Omental fat pad (tissue), 4 donors: ENCODE measurements at places on chromosomes 12 and 14.

GRCh38 chr12:2820432-2820831, 8.0 kb downstream of the ITFG2 start:
- DNase-seq: no peak

GRCh38 chr14:101369194-101369915, 191.9 kb upstream of the DIO3 start:
- no peak for DNase-seq

DNA sequence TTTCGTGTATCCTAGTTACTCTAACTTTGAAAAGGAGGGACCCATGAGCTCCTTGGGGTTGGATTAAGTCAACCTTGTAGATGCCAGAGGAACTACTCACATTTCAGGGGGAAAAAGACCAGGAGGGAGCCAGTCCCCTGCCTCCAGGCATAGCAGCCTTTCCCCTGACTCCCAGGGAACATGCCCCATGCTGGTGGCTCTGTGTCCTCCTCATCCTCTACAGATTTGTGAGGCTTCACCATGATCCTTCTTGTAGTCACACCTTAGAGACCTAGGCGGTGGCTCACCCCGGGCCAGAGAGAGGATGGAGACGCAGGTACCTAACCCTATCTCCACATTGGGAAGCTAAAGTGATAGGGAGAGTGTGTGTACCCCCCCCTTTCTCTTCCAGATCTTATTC, 16.0 kb upstream of the PPP1R1A start:
- no peak for DNase-seq

- DNase-seq: no peak
Observed at GRCh38 chr14:76063327-76063726, 77.8 kb downstream of the IFT43 start.

DNA sequence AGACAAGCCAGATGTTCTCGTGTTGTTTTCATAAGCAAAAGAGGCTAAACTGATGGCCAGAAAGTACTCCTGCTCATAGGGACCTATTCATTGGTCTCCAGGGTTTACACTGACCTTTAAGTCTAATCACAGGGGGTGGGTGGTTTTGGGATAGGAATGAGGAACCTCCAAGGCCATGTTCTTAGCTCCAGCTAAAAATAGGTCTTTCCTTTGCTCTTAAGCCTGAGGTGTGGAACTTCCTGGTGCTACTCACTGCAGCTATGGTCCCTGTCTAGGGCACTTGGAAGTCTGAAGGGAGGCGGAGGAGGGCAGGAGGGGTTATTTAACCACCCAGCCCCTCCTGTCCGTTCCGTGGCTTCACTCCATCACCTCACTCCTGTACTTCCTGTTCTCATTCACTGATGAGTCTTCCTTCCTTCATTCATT, 18.6 kb downstream of the GPRC5A start:
- no peak for DNase-seq

DNA sequence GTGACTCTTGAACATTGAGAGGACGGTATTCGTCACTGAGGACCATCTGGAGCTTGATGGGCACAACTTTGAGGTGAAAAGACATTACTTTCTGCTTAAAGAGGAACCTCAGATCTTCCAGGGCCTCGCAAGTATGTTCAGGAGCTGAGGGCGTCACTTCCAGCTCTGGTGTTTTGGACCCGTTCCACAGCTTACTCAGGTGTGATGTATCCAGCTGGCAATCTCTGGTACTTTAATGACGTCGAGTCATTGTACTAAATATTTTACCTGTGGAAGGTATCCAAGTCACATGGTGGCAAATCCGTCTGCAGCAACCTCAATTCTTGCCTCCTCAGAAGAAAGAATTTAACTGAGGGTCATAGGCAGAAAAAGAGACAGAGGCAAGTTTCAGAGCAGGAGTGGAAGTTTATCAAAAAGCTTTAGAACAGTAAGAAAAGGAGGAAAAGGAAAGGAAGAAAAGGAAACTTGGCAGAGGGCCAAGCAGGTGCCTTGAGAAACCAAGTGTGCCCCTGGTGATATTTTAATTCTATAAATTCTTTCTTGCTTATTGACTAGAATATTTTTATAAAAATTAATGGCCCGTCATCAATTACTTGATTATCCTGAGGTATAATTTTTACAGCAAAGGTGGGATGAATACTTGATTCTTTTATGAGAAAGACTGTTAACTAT, 250.6 kb downstream of the AEBP2 start:
- DNase-seq: no peak

DNA sequence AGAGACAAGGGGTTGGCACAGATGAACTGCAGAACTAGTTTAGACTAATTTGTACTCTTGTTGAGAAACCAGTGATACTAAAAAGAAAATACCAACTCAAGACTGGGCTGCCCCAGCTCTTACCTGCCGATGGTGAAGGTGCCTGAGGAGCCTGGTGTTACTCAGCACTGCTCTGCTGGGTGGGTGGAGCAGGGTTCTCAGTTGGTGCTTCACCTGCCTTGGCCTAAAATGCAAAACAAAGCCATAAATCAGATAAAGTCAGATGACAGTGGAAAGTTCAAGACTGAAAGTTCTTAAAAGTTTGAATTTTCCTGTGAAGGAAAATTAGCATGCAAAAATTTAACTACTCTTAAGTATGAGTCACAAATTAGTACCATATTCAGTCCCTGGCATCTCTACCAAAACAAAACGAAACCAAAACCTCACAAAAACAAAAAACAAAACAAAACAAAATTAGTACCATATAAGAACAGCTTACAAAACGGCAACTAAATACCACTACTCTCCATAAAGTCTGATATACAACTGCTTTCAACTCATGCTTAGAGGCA, 21.9 kb downstream of the YBX3 start:
- DNase-seq: no peak

DNA sequence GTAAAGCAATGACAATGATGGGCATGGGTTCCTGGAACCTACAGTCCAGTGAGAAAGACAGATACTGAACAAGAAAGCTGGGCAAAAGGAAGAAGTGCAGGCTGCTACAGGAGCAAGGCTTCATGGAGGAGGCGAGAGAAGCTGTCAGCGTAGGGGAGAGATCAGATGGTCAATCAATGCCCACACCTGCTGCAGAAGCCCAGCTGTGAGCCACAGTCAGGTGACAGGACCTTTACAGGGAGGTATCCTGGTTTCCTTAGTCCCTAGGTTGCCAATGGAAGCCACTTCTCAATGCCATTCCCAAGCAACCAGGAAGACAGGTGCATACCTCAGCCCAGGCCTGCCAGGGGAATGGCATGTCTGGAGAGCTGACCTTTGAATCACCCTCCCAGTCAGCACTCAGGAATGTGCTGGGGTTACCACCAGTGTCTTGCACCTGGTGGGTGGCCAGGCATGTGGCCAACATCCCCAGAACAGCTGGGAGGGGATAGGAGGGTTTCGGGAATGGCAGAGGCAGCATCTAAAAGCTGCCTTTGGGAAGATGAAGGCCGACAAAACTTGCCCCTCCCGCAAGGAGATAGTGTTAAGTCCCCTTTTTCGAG, 170.3 kb downstream of the TTC7B start:
- DNase-seq: no peak

DNA sequence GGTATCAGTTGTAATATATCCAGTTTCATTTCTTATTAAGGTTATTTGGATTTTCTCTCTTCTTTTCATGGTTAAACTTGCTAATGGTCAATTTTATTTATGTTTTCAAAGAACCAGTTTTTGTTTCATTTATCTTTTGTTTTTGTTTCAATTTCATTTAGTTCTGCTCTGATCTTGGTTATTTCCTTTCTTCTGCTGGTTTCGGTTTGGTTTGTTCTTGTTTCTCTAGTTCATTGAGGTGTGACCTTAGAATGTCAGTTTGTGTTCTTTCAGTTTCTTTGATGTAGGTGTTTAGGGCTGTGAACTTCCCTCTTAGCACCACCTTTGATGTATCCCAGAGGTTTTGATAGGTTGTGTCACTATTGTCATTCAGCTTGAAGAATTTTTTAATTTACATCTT, 145.6 kb upstream of the SLCO1B1 start:
- DNase-seq: no peak

DNA sequence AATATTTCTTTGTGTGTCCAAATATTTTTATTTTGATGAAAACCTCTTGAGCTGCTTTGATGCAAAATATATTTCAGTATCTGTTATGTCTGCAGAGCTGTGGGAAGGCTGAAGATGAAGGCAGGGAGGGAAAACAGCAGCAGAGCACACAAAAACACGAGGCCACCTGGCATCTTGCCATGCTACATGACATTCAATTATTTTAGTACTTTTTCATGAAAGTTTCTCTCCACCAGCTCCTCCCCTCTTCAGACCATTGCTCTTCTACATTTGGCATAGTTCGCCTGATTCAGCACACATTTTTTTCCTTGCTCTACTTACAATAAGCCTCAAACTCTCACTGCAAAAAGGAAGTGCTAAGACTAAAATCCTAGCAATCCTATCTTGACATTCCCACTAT, 4.6 kb upstream of the ALX1 start:
- no peak for DNase-seq

DNA sequence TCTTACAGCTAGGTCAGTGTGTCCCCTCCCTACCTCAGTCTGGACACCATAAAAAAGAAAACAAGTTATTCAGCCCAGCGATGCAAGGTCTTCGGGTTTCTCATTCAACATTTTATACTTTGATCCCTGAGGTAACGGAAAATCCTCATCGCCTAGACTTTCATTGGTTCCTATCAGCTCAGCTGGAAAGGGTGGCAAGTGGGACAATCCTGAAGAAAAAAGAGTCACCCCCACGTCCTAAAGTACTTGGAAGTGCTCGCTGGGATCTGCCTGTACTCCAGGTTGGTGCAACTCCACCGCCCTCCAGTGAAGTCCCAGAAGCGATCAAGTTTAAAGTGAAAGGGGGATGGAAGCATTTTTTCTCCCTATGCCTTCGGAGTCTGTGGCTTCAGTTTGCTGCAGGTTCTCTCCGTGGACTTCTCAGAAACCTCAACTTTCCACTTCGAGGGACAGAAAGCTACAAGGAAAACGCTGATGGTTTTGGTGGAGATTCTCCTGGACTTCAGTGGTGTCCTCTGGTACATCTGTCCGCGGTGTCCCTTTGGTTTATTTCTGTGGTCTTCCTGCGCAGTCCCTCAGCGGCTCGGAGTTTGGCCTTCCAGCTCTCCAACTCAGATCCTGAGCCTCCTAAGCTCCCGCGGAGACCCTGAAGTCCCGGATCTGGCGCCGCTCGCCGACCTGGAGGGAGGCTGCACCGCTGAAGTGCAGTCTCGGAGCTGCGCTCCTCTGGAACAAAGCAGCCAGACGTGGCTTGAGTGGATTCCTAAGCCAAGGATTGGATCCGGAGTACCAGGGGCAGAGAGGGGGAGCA, 1.8 kb upstream of the LRFN5 start:
- DNase-seq: no peak

DNA sequence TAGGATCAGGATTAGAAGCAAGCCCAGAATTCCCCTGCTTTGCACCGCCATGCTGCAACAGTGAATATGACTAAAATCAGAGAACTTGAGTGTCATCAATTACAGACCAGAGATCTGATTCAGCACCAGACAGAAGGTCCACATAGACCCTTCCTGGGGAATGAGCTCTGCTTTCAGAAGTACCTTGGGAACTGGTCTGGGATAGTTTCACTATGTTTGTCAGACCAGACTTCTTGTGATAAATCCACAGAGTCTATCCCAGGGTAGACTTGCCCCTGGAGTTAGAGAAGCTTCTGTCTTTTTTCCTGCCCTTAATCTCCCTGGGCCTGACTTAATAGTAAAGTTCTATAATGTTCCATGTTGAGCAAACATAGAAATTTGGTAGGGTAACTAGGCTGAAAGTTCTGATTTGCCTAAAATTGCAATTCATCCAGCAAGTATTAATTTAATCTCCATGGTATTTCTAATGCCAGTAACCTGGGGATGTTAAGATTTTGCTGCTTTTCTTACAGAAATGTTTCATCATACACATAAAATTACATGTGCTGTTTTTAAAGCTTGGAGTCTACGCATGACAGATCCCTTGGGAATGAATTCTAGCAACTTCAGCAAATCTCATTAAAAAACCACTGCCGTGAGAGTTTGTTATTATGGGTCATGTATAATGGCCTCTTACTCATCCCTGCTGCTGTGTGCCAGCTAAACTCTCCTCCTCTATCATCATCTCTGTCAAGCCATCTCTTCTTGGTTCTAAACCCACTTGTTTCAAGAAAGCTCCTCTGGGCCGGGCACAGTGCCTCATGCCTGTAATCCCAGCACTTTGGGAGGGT, 61.3 kb upstream of the METAP2 start:
- DNase-seq: no peak

DNA sequence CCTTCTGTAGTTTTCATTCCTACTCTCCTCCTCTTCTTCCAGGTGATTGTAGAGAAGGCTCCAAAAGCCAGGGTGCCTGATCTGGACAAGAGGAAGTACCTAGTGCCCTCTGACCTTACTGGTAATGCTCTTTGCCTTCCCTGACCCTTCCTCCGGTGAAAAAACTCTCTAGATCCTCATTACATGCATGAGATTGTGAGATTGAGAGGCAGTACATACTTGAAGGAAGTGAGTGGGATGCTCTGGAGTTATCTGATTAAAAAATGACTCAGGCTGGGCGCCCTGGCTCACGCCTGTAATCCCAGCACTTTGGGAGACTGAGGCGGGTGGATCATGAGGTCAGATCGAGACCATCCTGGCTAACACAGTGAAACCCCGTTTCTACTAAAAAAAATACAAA, 5.3 kb downstream of the GABARAPL1 start:
- no peak for DNase-seq

DNA sequence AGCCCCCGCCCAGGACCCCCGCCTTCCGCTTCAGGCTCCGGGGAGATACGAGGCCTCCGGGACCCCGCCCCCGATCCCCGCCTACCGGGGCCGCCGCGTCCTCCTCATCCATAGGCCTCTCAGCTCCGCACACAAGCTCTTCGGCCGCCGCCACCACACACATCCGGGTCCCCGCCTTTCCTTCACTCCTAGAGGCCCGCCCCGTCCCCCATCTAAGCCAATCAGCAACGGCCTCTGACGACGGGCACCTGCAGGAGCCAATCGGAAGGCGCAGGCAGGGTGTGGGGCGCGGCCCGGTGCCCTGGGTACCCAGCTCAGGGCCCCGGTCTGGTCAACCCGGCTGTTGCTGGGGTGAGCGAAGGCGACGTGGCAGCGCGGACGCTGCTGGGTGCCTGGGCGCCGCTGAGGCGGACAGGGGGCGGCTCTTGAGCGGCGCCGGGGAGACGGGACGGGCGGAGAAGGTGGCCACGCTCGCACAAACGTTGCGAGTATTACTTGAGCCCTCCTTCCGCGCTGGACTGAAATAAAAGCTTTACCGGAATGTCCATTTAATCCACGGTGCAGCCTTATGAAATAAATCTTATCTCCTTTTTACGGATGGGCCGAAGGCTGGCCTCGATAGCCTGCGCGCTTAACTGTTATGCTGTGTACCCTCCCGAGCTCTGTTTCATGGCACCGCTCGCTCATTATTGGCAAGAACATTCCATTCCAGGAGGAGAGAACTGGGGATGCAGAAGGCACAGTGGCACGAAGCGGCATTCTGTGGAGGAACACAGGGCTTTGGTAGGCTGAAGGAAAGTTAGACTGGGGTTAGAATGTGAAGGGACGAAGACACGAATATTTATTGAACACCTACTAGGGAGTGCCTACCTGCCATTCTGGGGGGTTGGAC, at the start of gene SPRYD3:
Gene SPRYD3 (minus strand): TSS at position 165 of the 892 bp plus-strand sequence. CDS start 57 bp downstream, at position 108.
- DNase-seq: peak; percentile 90
